NCI-H2171 (cell line): ENCODE measurements at places on chromosomes 12 and 14.

DNA sequence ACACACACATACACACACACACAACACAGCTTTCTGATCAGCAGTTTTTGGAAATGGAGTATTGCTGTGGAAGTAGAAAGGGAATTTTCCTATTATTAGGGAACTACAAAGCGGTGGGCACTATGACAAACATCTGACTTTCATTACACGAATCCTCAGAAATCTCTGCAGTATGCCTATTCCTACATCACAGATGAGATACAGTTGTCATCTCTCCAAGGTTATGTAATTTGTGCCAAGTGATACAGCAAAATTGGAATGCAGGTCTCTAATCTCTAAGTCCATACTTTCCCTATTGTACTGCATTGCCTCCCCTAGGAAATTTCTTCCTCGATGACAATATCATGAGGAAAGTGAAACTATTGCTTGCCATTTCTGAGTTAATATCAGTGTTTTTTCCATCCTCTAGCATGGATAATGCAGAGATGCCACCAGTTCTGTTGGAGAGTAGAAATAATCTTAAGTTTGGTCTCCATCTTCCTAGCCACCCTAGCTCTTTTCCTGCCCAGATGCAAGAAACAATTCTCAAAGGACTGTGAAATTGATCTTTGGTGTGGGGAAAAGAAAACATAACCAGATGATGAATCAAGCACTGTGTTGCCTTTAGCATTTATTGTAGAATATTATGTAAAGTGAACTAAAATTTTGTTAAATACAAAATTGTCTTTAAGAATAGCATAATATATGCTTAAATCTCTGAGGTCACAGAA is 94.7 kb downstream of the ERGIC2 start:
- no peak for DNase-seq

- DNase-seq, result no peak
Measured at GRCh38 chr12:53325511-53326061, 4.2 kb upstream of the AAAS start.

DNA sequence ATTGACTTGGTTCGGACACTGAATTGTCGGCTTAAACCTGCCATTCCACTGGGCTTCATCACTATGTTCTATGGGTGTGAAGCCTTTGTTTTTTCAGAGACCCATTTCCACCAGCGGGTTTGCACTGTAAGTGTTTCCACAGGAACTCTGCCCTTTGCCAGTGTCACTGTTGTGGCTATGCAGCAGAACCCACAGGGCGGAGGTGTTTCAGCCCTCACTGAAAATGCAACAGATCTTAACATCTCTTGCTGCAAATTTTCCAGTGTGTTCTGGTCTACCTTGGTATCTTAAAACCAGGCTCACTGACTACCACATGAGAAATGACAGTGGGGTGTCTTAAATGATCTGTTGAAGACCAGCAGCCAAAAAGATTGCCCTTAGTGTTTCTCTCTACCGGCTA is 21.1 kb downstream of the PRKCH start:
- DNase-seq, result no peak

DNA sequence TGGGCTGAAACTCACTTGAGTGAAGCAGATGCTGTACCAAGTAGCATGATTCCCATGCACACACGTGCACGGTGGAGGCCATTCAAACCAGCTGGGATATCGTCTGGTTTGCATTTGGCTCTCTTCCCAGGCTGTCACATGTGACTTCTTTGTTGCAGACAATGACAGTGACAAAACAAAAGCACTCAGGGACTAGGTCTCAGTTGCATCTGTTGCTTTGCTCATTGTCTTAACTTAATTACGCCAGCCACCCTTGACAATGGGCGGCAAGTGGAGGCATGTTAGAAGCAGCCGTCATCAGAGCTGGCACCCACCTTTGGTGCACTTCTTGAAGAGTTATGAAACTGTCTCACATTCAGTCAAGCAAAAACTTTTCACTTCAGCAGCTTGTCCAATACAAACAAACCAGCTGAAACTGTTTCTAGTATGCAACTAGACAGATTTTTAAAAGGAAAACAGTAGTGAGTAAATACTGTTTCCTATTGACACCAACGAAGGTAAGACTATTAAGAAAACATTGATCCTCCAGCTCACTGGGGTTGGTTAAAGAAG is 74.3 kb downstream of the IGF1 start:
- DNase-seq, result peak; percentile 96

DNA sequence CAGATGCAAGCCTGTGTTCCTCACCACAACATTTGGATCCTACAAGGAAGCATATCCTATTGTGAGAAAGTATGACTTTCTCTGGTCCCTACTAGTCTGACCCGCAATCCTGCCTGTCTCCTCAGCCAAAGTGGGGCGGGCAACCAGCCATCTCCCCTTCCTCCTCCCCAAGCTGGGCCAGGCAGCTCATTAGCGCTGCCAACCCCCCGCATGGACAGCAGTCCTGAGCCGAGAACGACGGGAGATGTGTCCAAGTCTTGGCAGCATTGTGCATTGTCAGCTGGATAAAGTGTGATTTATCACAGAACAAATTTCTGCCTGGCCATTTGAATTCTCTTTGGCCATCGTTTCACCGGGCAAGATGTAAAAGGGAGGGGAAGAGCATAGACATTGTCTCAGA is 139.4 kb downstream of the SLC15A4 start:
- no peak for DNase-seq

- no peak for DNase-seq
Measured at GRCh38 chr14:102454711-102455110, 54.9 kb downstream of the ANKRD9 start.
